Effector CD4-positive, alpha-beta T cell (primary cell): ENCODE measurements at places on chromosomes 2 and 18.

- DNase-seq: no peak
Measured at GRCh38 chr2:15169326-15170069, 391.6 kb downstream of the NBAS start.

- DNase-seq: no peak
Measured at GRCh38 chr18:59752666-59753065, 55.4 kb upstream of the CCBE1 start.

DNA sequence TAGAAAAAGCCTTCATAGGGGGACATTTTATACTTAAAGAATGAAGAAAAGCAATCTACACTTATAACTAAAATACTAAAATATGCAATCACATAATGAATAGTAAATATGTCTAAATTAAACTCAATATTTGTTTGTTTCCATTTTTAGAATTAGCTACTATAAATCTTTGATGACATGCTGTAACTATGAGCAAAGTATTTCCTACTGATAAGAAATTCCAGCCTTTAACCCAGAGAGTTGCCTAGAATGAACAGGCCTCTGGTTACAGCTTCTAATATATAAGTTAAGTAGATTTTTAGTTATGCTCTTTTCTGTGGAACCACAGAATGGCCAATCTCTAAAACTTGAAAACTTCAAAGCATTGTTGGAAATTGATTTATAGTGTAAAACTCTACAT is 1465.6 kb upstream of the ZEB2 start:
- no peak for DNase-seq

GRCh38 chr18:9017167-9017904 is 85.2 kb upstream of the NDUFV2 start:
- peak; percentile 12 for DNase-seq

DNA sequence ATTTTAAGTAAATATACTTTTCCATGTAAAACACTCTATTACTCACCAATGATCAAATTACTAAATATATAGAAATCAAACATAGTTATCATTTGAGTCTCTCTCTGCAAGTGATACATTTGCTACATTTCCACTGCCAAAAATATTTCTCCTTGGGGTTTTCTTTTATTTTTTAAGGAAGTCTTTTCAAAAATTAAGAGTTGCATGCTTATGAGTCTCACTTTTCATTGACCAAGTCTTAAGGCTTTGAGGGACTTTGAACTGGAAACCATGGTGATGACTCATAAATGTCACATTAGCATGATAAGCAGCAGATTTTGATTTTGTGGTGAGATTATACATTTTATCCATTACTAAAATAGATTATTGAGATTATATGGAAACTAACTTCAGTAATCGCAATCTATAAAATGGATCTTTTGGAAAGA is 152.9 kb downstream of the FAM124B start:
- DNase-seq: no peak

DNA sequence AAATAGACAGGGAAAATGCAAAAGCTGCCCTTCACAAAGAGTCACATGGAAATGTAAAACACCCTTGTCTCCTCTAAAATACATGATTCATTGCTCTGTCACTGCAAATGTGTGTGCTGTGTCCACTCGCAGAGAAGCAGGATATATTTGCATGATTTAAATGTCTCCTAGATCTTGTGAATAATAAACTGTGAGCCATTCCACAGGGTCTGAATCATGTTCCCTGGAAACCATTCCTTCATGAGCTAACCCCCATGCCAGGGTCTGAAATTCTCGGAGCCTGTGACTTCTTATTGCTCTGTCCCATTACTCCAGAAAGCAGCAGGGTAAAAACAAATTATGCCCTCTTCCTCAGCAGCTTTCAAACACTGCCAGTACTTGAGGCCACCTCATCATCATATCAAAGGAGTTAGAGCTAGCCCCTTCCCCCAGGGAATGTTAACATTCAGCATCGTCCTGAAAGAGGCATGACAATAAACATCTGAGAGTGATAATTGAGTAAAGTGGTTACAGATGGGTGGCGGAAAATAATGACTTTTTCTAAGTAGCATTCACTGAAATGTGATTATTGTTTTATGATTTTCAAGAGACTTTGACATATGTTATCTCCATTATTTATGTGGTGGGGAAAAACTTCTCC is 11.7 kb upstream of the CNGA3 start:
- no peak for DNase-seq

- DNase-seq: no peak
Measured at GRCh38 chr2:128319631-128320191, 1.0 kb upstream of the HS6ST1 start.
